Urinary bladder (tissue), 4 donors: ENCODE measurements at places on chromosomes 5 and 9. TPM values are rescaled to one million over a fixed set of nuclear protein-coding genes. Genes with fewer than 3 reads are reported as not detected.

The PCDHA4 gene
- 1.1 TPM for total RNA-seq

The CAMK4 gene
- total RNA-seq = 30.9 TPM

The GALNT12 gene
- 13.0 TPM for total RNA-seq

The LCP2 gene
- 8.4 TPM for total RNA-seq
